ENCODE measurements at places on chromosomes 2 and 18.

- no peak for DNase-seq
Measured at GRCh38 chr2:216474925-216475670, 23.5 kb upstream of the RPL37A start.

GRCh38 chr2:33375054-33375453 is 101.4 kb upstream of the RASGRP3 start:
- no peak for DNase-seq

- DNase-seq, result no peak
Measured at GRCh38 chr2:149739883-149740265, 152.3 kb upstream of the MMADHC start.

- no peak for DNase-seq
Measured at GRCh38 chr2:38474715-38475566, 97.9 kb upstream of the ATL2 start.

DNA sequence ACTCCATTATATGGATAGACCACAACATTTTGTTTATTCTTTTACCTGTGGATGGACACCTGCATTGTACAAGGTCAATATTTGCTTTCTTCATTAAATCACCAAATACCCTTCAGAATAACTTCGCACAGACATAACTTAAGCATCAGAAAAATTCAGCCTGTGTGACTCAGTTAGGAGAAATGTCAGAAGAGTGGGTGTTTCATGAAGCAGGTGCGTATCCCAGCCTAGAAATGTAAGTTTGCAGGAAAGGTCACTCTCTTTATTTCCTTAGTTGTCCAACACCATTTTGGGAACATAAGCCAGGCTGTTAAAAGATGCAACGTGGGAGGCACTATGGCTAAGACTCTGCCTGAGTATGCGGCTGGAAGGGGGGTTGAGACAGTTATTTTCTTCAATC is 48.6 kb upstream of the FHL2 start:
- DNase-seq, result no peak

DNA sequence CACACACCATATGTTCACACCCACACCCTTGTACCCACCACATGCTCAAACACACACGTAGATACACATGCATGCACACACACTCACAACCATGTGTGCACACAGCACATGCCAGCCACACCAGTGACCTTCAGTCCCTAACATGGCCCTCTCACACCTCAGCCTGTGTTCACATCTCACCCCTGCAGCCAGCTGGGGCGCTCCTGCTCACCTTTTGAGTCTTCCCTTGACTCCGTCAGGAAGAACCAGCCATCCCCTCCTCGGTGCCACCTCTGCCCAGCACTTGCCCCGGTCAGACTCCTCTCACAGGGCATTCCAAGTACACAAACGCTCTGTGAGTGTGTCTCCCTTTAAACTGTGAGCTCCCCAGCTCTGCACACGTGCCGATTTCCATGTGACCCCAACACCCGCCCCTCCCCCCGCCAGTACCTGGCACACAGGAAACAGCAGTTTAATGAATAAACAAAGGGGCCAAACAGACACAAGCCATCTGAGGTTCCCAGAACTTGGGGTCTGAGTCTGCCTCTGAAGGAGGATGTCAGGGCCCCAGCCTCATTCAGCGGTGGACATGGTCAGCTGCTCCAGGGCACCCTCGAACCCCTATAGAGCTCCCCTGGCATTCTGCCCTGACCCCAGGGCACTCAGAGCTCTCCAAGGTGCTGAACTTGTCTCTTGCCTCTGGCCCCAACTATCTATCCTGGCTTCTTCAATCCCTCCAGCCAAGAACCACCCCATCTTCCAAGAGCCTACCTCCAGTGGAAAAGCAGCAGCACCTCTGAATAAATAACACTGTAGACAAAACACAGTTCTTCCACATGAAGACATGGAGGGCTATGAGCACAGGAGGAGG is 252.9 kb downstream of the ATAD2B start:
- DNase-seq, result no peak

DNA sequence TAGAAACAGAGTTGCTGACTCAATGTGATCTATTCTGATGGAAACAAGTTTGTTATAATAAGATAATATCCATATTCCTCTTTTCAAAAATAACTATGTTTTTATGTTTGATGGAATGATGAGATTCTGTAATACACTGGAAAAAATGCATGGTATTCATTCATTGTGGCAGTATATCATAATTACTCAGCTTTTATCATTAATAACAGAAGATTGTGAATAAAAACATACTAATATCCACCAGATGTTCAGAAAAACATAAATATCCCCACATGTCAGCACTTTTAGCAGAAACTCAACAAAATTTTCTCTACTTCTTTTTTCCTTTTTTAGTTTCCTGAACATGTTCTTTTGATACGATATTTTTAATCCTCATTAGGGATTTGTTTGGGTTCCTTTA is 130.9 kb upstream of the CAVIN2 start:
- DNase-seq, result no peak

Measured in activated CD4-positive, alpha-beta T cell treated with anti-CD3 and anti-CD28 coated beads, Interleukin-2, amount 50 U/mL, for 4 hours (primary cell).